ENCODE measurements at places on chromosomes 5 and 9. TPM values are rescaled to one million over a fixed set of nuclear protein-coding genes. Genes with fewer than 3 reads are reported as not detected.
A peak's percentile ranks its signal among the peaks of the same experiment; 100 is the strongest.

GRCh38 chr9:108139900-108140299 is 650.3 kb upstream of the KLF4 start:
- peaks cover 22% of the 10 kb centered on the region for H3K4me1 ChIP-seq
- no peak for DNase-seq
- H3K27me3 ChIP-seq, result no peaks in the 10 kb centered on the region
- no peaks in the 10 kb centered on the region for H3K36me3 ChIP-seq
- H3K4me3 ChIP-seq, result no peak overlapping the region

DNA sequence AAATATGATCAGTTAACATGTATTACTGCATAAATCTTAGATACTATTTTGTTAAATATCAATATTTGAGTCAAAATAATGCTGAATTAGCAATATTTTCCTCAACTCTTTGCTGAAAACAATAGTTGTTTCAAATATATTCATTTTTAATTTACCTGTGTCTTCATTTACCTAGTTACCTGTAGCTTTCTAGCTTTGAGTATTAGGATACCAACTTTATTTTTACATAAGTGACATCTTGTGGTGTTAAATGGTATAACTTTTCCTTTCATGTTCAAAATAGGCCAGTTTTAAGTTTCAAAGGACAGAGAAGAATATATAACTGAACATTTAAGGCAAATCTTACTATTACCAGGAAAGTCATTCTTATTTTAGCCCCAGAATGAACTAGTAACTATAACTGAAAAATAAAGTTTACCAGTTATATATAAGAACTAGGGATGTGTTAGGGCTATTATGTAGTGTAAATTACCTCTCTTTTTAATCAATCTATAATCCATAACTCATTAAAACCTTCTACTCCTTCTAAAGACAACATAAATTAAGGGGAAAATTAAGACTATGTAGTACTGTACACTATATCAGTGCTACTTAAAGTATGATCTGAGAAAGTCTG is 25.3 kb downstream of the AP3B1 start:
- no peak overlapping the region for H3K27ac ChIP-seq
- H3K4me3 ChIP-seq, result no peak overlapping the region
- H3K27me3 ChIP-seq, result no peaks in the 10 kb centered on the region
- H3K36me3 ChIP-seq, result no peaks in the 10 kb centered on the region
- DNase-seq, result no peak

Gene RNF180
- 13.1 TPM for total RNA-seq

DNA sequence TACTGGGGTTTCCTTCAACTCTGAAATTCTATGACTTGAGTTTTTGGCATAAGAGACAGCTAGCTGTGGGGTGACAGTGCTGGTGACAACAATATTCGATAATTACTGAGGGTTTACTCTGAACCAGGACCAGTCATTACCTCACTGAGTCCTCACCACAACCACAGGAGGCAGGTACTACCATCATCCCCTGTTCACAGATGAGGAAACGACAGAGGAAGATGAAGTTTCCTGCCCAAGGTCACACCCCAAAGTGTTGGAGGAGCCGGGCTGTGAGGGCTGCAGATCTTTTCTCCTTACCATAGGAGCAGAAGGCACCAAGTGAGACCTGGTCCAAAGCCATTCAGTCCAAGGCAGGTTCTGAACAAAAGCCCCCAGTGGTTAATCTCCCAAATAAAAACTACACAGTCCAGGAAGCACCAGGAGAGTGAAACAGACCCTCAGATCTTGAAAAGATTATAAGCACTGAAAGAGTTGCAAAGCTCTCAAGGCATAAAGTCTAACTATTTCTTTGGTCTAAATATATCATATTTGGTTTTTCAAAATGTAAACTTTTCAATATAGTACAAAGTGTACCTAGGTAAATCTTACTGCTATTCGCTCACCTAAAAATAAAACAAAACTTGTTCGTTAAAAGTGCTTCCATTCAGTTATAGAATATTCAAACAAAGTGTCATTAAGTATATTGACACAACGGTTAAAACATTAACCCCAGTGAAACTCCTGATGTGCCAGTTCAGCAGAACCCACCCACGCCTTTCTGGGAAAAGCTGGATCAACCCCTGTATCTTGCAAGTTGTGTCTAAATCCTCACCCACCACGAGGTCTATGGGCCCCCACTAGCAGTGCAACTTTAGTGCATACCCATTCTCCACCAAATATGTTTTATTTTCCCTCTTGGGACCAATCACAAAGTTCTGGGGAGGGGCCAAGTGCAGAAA is 82.6 kb upstream of the EQTN start:
- no peaks in the 10 kb centered on the region for H3K36me3 ChIP-seq
- H3K27me3 ChIP-seq, result no peaks in the 10 kb centered on the region
- DNase-seq, result no peak
- no peak overlapping the region for H3K27ac ChIP-seq
- H3K4me1 ChIP-seq, result no peaks in the 10 kb centered on the region

- peaks cover 24% of the 10 kb centered on the region for H3K4me1 ChIP-seq
- H3K27ac ChIP-seq, result peak overlapping the region; percentile 93
- peaks cover 7% of the 10 kb centered on the region for H3K36me3 ChIP-seq
- no peaks in the 10 kb centered on the region for H3K27me3 ChIP-seq
- DNase-seq, result no peak
- H3K4me3 ChIP-seq, result peak overlapping the region; percentile 63
Observed at GRCh38 chr9:37486616-37487548, 1.1 kb downstream of the POLR1E start.

Gene PCDHGA4
- 11.7 TPM for total RNA-seq

DNA sequence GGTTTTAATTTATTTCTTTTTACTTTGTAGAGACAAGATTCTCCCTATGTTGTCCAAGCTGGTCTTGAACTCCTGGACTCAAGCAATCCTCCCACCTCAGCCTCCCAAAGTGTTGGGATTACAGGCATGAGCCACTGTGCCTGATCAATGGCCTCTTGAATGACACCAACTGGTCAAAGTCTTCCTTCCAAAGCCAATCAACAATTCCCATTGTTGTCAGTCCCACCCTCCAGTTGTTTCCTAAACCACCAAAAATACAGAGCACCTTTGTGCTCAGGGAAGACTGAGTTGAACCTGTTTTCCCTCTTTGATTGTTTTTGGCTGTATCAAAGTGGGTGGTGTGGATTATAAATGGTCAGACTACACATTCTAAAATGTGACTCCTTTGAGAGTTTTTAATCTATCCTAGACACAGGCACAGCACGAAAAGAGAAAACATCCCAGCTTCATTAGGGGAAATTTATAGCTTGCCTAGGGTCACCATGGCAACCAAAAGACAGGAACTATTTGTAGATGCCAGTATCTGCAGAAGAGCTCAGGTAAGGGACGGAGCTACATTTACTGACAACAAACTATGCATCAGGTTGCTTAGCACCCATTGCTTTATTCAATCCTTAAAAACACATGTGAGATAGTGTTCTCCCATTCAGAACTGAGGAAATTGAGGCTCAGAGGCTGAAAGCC is 27.6 kb upstream of the ATP6V1G1 start:
- no peak for DNase-seq
- no peak overlapping the region for H3K27ac ChIP-seq
- H3K36me3 ChIP-seq, result no peaks in the 10 kb centered on the region
- H3K4me3 ChIP-seq, result no peak overlapping the region
- H3K27me3 ChIP-seq, result peaks cover 14% of the 10 kb centered on the region
- no peaks in the 10 kb centered on the region for H3K4me1 ChIP-seq
